Lower leg skin (tissue), 4 donors: ENCODE measurements at places on chromosomes 6 and 20. TPM values are rescaled to one million over a fixed set of nuclear protein-coding genes. Genes with fewer than 3 reads are reported as not detected.

DNA sequence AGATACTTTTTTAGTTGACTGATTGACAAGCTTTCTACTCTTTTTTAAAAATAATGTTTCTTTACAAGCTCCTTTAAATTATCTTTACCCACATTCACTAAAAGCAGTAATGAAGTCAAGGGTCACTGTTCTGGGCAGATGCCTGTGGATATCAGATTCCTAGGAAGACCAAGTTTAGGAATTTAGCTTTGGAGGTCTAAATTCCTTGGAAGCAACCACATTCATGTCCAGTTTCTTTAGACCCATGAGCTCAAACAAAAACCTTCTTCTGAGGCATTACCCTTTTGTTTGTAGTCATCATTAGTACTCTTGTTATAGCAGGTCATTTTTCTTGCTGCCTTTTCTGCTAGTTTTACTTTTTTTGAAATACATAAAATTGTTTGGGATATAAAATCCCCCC lies 462.9 kb upstream of the JAG1 start:
- no peak for DNase-seq

DNA sequence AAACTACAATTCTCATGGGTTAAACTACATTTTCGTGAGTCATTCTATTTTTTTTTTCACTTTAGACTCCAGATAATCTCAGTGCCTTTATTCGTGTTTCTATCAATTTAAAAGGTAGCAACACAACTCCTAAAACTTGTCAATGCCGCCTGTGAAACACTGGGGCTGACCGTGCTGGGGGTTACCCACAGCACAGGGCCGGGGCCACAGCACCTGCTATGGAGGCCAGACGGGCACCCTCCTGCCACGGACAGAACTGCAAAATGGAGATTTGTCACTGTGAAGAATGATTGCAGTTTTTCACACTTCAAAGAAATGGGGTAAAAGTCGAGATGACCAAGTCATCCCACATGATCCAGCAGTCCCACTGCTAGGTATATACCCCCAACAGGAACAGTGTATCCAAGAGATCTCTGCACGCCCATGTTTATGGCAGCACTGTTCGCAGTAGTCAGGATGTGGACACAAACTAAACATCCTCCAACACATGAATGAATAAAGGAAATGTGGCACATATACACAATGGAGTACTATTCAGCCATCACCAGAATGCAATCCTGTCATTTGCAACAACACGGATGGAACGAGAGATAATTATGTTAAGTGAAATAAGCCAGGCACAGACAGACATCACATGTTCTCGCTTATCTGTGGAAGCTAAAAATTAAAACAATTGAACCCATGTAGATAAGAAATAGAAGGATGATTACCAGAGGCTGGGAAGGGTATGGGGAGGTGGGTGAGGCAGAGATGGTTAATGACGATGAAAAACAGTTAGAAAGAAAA lies 290.1 kb downstream of the SMOC2 start:
- no peak for DNase-seq

DNA sequence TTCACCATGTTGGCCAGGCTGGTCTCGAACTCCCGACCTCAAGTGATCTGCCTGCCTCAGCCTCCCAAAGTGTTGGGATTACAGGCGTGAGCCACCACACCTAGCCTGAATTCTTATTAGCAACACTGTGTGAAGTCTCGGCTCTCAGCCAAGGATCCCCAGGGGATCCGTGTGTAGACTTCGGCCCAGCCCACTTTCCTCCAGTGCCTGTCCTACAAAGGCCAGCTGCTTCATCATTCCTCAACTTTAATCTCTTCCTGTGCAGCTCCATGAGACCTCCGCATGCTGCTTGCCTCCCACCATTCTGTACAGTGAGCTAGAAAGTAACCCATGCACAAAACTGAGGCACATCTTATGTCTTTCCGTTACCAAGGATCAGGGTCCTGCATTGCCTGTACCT lies 71.8 kb downstream of the SAMD3 start:
- DNase-seq, result no peak

DNA sequence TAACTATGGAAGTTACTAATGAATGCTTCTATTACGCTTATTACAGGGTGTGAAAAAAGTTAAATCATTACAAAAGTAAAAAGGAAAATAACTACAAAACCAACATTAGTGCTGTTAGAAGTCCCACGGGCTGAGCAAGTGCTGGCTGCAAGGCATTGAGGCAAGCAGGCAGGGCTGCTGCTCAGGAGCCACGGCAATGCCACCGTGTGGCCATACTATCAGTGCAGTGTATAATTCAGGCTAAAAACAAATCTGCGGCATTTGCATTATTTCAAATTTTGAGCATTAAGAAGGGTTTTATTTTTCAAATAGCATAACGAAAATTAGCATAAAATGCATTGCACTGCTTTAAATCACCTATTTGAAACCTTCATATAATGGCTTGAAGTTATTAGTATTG lies 17.1 kb downstream of the IFNGR1 start:
- no peak for DNase-seq

GRCh38 chr6:142372348-142372747 lies 70.5 kb downstream of the ADGRG6 start:
- DNase-seq, result no peak

DNA sequence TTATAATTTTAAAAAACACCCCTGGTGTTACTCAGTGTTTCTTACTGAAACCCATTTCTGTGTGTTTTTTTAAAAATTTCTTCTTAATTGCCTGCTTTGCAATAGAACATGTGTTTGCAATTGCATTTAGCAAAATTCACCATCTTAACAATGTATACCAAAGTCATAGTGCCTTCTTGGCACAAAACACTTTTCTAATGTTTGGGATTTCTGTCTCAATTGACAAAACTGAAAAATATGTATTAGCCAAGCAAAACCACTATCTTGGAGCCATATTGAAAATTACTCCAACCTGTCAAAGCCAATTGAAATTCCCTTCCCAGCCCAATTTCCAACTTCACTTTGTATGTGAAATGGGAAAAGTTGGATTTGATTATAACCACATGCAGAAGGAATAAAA lies 88.4 kb upstream of the RSPO3 start:
- no peak for DNase-seq

GRCh38 chr6:27468334-27468733 lies 4.6 kb downstream of the ZNF184 start:
- no peak for DNase-seq

- no peak for DNase-seq
These were observed 259.4 kb upstream of the POU3F2 start for GRCh38 chr6:98574984-98575383.

GRCh38 chr6:140812636-140813035 lies 1320.1 kb upstream of the GJE1 start:
- DNase-seq, result no peak

- DNase-seq, result no peak
These were observed 125.9 kb downstream of the TRMT11 start for GRCh38 chr6:126112171-126112632.

GRCh38 chr20:46660487-46660886 lies 9.2 kb upstream of the SLC13A3 start:
- DNase-seq, result no peak

GRCh38 chr20:56689318-56689717 lies 60.2 kb downstream of the TFAP2C start:
- DNase-seq, result peak; percentile 29

Gene ARMC2
- 2.0 TPM for total RNA-seq

Gene TSBP1
- not detected for total RNA-seq

Gene PACRG
- 3.4 TPM for total RNA-seq

Gene KCNK5
- total RNA-seq, result 73.4 TPM

Gene DHX35
- 16.8 TPM for total RNA-seq

Gene BNIP5
- total RNA-seq, result not detected

Gene PKIB
- 13.3 TPM for total RNA-seq

Gene LY6G5C
- not detected for total RNA-seq

Gene JPH2
- total RNA-seq, result 10.9 TPM

Gene CST2
- not detected for total RNA-seq

Gene ERVFRD-1
- total RNA-seq, result not detected

Gene MCCD1
- total RNA-seq, result not detected
